Activated CD4-positive, alpha-beta T cell treated with anti-CD3 and anti-CD28 coated beads for 24 hours (primary cell): ENCODE measurements at places on chromosomes 12 and 14.

DNA sequence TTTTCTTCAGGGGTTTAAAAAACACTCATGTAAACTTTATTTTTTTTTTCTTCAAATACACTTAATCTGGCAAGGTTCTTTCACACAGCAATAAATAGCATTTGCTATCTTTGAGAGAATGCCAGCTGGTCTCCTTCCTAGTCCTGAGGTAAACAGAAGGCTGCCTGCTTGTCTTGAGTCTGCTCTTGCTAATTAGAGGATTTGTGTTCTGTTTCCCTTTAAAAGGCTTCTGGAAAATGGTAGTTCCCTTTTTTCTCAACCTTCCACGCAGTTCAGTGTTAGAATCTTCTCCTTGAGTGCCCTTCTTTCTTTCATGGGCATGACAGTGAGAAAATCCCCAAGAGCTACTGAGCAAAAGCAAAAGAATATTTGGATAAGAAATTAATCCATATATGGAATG is 92.3 kb upstream of the DCN start:
- DNase-seq: no peak

DNA sequence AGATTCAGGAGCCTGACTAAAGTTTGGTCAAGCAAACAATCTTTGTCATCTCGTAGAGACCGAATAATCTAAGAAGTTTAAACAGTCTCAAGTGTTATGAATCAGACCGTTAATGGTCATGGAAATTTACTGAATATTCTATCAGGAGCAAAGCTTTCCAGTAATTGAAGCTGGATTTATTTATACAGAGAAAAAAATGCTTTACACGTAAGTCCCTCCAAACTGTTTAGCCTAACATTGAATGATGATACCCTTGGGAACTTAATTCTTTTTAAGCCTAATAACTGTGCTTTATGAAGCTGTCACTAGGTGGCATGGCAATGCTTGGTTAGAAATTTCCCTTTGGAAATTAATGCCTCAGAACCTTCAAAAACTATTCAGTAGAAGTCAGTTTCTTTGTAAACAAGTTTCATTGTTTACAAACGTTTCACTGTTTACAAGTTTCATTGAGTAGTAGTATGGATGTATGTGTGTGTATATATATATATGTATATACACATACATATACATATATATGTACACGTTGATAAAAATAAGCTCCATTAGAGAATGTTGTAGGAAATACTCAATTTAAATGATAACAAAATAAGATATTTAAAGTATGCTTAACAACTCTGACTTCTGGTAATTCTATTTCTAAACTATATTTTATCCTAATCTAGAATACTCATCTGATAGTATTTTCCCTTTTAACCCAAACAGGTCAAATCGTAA is 32.1 kb downstream of the DEPDC4 start:
- no peak for DNase-seq

GRCh38 chr12:93167841-93168492 is 209.8 kb upstream of the NUDT4 start:
- no peak for DNase-seq

- no peak for DNase-seq
Measured at GRCh38 chr12:132139912-132140311, 4.2 kb downstream of the DDX51 start.

- no peak for DNase-seq
Measured at GRCh38 chr12:122894193-122895121, 1.5 kb downstream of the VPS37B start.

DNA sequence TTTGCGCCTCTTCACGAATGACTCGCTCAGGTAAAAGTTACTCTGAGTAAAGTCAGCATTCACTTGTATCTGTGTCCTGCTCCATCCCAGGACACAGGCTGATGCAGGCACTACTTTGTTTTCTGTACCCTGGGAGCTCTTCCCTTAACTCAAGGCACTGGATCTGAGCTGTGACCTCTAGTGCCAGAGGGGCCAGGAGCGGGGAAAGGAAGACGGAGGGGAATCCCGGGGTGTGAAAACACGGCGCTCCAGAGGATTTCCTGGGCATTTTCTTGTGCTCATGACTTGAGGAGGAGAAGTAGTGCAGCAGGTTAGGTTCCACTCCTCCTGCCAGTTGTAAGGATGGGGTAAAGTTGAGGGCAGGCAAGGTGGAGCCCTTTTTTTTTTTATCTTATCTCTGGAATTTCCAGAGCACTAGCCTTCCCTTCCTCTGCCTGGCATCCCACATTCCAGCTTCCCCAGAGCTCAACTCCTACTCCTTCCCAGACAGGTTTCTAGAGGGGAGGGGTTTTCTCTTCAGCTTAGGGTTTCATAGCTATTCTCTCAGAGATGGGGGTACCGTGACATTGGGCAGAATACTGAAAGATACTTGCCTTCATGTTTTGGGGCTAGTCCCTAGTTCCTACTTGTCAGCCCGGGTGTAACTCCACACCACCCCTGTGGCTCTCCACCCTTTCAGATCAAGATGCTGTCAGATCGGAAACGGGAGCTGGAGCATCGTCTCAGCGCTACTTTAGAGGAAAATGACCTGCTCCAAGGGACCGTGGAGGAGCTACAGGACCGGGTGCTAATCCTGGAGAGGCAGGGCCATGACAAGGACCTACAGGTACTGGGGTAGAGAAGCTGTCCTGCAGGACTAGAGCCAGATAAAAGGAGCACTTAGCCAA is 52.3 kb downstream of the RAB35 start:
- DNase-seq: no peak
